ENCODE measurements at places on chromosomes 3 and 15. TPM values are rescaled to one million over a fixed set of nuclear protein-coding genes. Genes with fewer than 3 reads are reported as not detected.

Gene SCAANT1
- total RNA-seq = not detected

Gene IGSF11
- not detected for total RNA-seq

Gene DUOX1
- under 0.01 TPM for total RNA-seq

Gene PLXND1
- total RNA-seq = 75.3 TPM

Gene GALNT15
- total RNA-seq = 4.2 TPM

Gene RASGRP1
- not detected for total RNA-seq

Gene BSN
- total RNA-seq = 0.14 TPM

Gene RTP4
- total RNA-seq = 1.4 TPM

Gene CCR8
- total RNA-seq = not detected

Measured in placental pericyte (primary cell).